Liver (tissue), 10 donors: ENCODE measurements at places on chromosomes 12 and 14.

- no peak for DNase-seq
Observed at GRCh38 chr12:16325426-16325825, 22.0 kb upstream of the MGST1 start.

GRCh38 chr12:54128416-54128815 is 60.4 kb downstream of the SMUG1 start:
- no peak for DNase-seq

DNA sequence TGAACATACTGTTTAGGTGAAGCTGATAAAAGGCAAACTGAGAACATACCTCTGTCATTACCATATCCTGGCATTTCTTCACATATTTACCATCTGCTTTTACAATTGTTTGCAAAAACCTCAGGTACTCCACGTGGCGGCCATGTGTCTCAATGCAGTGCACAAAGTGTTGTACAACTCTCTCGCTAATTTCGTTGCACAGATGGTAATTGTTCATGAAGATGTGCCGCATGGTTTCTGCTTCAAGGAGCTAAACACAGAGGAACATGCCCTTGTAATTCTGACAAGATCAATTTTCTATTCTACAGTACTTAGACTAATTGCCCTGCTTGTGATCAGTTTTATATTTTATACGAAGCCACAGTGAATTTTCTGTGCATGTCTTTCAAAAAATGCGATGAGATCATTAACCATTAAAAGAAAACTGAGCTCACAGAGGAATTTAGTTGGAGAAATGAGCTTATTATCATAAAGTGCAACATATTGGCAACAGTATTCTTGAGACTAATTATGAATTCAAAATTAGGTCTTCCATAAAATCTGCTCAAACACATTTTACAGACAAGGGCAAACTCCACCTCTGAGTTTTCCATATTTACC is 233.8 kb downstream of the ITPR2 start:
- DNase-seq = no peak

- DNase-seq = no peak
Observed at GRCh38 chr12:72207079-72207478, 65.1 kb upstream of the TRHDE start.

GRCh38 chr14:33812181-33812580 is 138.7 kb downstream of the EGLN3 start:
- DNase-seq = no peak

DNA sequence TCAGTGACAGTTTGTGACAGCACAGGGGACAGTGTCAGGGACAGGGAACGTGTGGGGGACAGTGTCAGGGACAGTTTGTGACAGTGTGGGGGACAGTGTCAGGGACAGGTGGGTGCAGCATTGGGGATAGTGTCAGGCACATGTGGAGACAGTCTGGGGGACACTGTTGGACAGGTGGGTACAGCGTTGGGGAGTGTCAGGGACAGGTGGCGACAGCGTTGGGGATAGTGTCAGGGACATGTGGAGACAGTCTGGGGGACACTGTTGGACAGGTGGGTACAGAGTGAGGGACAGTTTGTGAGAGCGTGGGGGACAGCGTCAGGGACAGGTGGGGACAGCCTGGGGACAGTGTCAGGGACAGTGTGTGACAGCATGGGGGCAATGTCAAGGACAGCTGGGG is 140.0 kb downstream of the TMEM121 start:
- DNase-seq = no peak

- no peak for DNase-seq
Observed at GRCh38 chr12:105431537-105432100, 101.1 kb downstream of the C12orf75 start.

GRCh38 chr12:94575024-94575423 is 75.3 kb downstream of the TMCC3 start:
- no peak for DNase-seq
